ENCODE measurements at places on chromosomes 12 and 14. TPM values are rescaled to one million over a fixed set of nuclear protein-coding genes. Genes with fewer than 3 reads are reported as not detected.
A peak's percentile ranks its signal among the peaks of the same experiment; 100 is the strongest.

DNA sequence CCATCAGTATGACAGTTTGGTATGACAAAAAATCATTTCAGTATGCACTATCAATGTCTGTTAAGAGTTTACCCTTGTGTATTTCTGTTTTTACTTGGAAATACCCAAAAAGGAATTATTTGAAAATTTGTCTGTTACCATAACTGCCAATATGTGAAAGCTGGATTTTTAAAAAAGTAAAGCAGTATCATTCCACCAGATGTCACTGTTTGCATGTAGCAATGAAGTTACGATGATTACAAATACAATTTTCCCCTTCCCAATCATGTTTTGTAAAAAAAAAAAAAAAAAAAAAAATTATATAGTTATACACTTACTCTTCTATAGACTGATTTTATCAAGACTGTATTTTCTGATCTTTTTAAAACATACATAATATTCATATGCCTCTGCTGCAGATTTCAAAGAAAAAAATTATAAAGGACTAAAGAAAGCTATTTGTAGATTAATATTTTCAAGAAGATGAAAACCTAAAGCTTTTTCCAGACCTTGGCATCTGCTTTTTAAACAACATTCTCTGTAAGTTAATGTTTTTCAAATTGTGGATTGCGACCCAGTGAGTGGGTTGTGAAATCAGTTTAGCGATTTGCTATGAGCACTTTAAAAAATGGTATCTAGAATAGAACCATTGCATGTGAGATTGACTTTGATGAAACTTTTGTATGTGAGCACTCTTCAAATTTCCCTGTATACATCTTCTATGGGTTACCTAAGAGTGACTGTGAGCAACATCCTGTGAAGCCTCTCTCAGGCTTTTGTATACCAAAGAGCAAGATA lies 114.2 kb downstream of the TTC6 start:
- peak; percentile 53 for DNase-seq
- H3K27me3 ChIP-seq: no peaks in the 10 kb centered on the region
- H3K36me3 ChIP-seq: no peaks in the 10 kb centered on the region
- no peaks in the 10 kb centered on the region for H3K4me1 ChIP-seq
- H3K27ac ChIP-seq: no peak overlapping the region

GRCh38 chr12:116542345-116542956 lies 16.7 kb upstream of the MAP1LC3B2 start:
- H3K27me3 ChIP-seq: no peaks in the 10 kb centered on the region
- H3K4me1 ChIP-seq: peaks cover 2% of the 10 kb centered on the region
- no peak for DNase-seq
- no peak overlapping the region for H3K27ac ChIP-seq

DNA sequence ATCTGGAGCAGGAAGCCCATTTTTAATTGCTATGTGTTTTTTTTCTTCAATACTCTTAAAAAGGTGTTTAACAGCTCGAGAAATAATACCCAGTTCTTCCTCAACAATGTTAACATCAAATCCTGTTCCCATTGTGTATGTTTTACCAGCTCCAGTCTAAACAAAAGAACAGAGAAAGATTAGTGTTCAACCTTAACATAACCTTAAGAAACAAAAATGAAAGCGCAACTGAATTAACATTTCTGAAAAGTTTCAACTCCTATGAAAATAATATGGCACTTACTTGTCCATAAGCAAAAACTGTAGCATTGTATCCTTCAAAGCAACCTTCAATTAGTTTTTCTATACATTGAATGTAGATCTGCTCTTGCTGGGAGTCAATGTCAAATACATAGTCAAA lies 73.2 kb downstream of the KIF21A start:
- DNase-seq: no peak
- H3K27me3 ChIP-seq: no peaks in the 10 kb centered on the region
- no peak overlapping the region for H3K27ac ChIP-seq
- no peak overlapping the region for H3K4me3 ChIP-seq
- no peaks in the 10 kb centered on the region for H3K36me3 ChIP-seq

DNA sequence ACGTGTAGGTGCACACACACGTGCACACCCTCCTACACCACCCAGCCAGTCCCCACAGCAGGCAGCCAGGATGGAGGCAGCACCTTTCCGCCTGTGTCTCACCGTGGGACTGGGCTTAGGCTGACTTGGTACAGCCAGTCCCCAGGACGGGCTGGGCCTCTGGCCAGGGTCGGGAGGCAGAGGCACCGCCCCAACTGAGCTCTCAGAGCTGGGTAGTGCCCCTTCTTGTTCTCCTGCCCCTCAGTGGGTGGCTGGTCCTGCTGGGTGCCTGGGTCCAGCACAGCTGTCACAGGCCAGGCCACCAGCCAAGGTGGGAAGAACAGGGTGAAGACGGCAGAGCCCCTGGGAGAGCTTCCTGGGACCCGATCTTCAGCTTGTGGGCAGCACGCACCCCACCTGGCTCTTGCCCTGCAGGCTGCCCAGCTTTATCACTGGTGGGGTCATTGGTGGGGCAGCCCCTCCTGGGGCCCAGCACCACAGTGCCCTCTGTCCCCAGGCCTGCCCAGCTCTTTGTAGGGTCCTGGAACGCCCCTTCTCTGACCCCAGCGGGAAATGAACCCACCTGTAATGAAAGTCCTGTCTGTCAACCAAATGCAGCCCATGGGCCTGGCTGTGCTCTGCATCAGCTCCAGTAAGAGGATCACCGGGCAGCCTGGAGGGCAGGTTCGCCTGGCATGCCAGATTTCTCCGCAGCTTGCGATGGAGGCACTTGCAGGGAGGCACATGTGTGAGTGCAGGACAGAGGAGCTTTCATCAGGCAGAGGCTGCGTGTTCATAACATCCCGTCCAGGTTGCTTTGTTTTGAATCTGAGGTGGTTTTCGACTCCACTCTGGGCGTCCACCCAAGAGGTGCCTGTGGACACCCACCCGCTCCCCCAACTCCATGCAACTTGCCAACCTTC lies 14.7 kb downstream of the CDCA4 start:
- no peak for DNase-seq
- H3K36me3 ChIP-seq: peaks cover 8% of the 10 kb centered on the region
- no peaks in the 10 kb centered on the region for H3K4me1 ChIP-seq
- no peaks in the 10 kb centered on the region for H3K27me3 ChIP-seq
- no peak overlapping the region for H3K27ac ChIP-seq

- no peak overlapping the region for H3K4me3 ChIP-seq
- H3K27me3 ChIP-seq: no peaks in the 10 kb centered on the region
- DNase-seq: no peak
Measured at GRCh38 chr14:50065583-50065982, 50.8 kb downstream of the VCPKMT start.

- H3K4me3 ChIP-seq: no peak overlapping the region
- no peaks in the 10 kb centered on the region for H3K36me3 ChIP-seq
- H3K4me1 ChIP-seq: no peaks in the 10 kb centered on the region
- H3K27ac ChIP-seq: no peak overlapping the region
- no peak for DNase-seq
Measured at GRCh38 chr14:104135904-104136471, 2.4 kb upstream of the KIF26A start.

DNA sequence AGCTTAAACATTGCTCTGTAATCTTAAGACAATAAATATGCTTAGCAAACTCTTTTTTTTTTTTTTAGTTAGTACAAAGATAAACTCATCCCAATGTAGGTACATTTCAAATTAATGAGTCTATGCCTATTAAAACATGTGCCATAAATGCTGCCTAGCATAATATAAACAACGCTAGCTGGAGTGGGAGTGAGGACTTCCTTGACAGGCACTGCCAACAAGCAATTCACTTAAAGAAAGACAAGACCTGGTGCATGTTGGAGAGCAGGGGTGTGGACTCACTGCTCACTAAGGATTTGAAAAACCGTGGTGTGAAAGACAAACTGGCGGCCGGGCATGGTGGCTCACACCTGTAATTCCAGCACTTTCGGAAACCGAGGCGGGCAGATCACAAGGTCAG lies 187.2 kb upstream of the RGS6 start:
- H3K27ac ChIP-seq: no peak overlapping the region
- no peak for DNase-seq
- H3K4me3 ChIP-seq: no peak overlapping the region
- H3K27me3 ChIP-seq: no peaks in the 10 kb centered on the region
- no peaks in the 10 kb centered on the region for H3K36me3 ChIP-seq
- no peaks in the 10 kb centered on the region for H3K4me1 ChIP-seq

DNA sequence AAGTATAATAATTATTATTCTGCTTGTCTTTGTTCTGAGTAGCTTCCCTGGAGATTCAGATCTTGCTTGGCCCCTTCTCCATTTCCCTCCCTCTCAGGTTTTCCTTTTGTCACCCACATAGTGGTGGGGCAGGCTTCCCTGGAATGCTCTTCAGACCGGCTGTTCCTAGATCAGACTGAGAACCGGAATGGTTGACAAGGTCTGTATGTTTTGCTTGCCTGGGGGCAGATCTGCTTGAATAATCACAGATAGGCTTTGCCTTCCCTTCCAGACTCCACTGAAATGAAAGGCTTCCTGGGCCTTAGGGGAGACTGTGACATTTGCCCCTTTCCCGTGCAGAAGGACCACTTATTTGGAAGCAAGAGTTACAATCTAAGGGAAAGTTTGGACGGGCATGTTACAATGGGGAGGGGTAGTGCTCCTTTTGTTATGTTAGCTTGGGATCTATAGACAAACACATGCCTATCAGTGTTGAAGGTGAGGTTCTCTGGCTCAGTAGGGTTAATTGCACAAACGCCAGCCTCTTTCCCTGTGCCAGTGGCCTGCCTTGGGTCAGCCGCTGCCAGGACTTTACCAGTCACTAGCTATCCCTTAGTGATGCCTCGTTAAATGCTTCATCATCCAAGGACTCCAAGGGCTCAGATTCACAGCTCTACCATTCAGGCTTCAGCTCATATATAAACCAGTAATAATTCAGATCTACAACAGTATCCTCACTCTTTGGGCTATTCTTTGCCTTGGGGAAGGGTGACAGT lies 178.6 kb downstream of the SNAPC1 start:
- H3K27me3 ChIP-seq: no peaks in the 10 kb centered on the region
- H3K4me3 ChIP-seq: no peak overlapping the region
- no peak overlapping the region for H3K27ac ChIP-seq
- H3K4me1 ChIP-seq: no peaks in the 10 kb centered on the region

DNA sequence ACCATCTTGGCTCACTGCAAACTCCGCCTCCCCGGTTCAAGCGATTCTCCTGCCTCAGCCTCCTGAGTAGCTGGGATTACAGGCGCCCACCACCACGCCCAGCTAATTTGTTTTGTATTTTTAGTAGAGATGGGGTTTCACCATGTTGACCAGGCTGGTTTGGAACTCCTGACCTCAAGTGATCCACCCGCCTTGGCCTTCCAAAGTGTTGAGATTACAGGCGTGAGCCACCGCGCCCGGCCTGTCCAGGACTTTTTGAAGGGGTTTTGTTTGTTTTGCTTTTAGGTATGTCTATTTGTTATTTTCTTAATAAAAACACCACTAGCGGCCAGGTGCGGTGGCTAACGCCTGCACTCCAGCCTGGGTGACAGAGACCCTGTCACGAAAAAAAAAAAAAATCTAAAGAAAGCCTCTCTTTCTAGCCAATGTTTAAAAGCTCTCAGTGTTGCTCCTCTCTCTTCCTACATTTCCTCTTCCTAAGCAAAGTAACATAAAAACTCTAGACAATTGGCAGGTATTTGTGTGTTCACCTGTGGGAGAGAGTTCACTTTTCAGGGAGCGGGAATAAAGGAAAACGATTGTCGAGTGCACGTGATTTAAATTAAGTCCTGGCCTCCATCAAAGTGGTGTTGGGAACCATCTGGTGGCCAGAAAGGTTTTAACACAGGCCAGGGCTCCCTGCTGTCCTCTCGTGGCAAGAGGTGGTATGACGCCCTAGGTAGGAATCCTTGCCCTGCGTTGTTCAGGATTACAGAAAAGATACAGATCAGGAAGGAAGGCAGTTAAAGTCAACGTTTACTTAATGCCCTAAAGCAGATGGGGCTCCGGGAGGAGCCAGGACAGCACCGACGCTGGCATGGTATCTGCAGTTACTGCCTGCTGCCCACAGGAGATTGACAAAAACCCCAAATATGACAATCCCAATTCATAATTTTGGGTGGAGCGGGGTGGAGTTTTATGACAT lies 36.2 kb upstream of the ATP23 start:
- peaks cover 9% of the 10 kb centered on the region for H3K27me3 ChIP-seq
- H3K4me3 ChIP-seq: no peak overlapping the region
- no peak overlapping the region for H3K27ac ChIP-seq
- H3K36me3 ChIP-seq: no peaks in the 10 kb centered on the region
- H3K4me1 ChIP-seq: no peaks in the 10 kb centered on the region

DNA sequence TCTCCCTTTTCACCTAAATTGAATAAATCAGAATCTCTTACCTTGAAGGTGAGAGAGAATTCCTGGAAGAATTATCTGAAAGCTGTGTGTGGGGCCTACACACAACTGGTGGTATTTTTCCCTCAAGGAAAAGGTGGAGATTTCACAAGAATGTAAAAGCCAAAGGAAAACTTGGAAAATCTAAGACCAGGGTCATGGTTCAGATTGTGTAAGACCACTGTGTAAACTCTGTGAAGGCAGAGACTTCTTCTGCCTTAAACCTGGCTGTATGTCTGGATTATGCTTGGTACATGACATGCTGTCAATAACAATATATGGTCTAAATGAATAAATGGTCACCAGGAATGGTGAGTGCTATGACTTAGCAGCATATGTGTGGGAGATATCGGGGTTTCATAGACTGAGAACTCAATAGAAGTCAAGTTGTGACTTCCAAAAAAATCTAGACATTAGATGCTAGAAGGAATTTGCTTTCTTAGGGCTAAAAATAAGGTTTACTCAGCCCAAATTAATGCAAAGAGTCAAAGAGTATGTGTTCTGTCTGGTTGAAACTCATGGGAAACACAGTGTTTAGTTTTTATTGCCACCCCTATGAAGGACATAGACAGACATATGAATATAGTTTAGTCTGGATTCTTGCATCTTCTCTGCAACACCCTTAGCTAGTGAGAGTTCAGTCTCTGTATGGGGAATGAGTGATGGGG lies 163.7 kb downstream of the SNAPC1 start:
- H3K27me3 ChIP-seq: peaks cover 2% of the 10 kb centered on the region
- peak; percentile 50 for DNase-seq
- no peak overlapping the region for H3K4me3 ChIP-seq

GRCh38 chr12:132582582-132583410 lies 27.6 kb downstream of the LRCOL1 start:
- H3K27ac ChIP-seq: no peak overlapping the region
- no peak overlapping the region for H3K4me3 ChIP-seq
- no peaks in the 10 kb centered on the region for H3K36me3 ChIP-seq
- no peaks in the 10 kb centered on the region for H3K4me1 ChIP-seq

- no peaks in the 10 kb centered on the region for H3K4me1 ChIP-seq
- no peak for DNase-seq
- H3K27me3 ChIP-seq: no peaks in the 10 kb centered on the region
Measured at GRCh38 chr12:97300891-97301290, 161.7 kb upstream of the RMST start.

- no peaks in the 10 kb centered on the region for H3K27me3 ChIP-seq
- H3K36me3 ChIP-seq: no peaks in the 10 kb centered on the region
- no peak overlapping the region for H3K27ac ChIP-seq
- DNase-seq: peak; percentile 68
Measured at GRCh38 chr12:85923767-85924331, 49.8 kb downstream of the NTS start.

- no peak overlapping the region for H3K27ac ChIP-seq
- H3K36me3 ChIP-seq: no peaks in the 10 kb centered on the region
- H3K4me1 ChIP-seq: no peaks in the 10 kb centered on the region
Measured at GRCh38 chr12:3622822-3623690, 129.9 kb downstream of the CRACR2A start.

Gene SALL2
- 3.5 TPM for total RNA-seq

Gene FLRT2
- total RNA-seq: 14.5 TPM

Gene DDX23
- total RNA-seq: 62.4 TPM

Gene YBX3
- 109 TPM for total RNA-seq

Gene P2RX2
- not detected for total RNA-seq

Gene SYCP3
- 0.26 TPM for total RNA-seq

Measured in fibroblast of lung (primary cell).